ENCODE measurements at places on chromosomes 11 and 22.

- no peak for DNase-seq
Observed at GRCh38 chr11:109285465-109285864, 136.5 kb upstream of the C11orf87 start.

- no peak for DNase-seq
Observed at GRCh38 chr11:68044898-68045351, 6.1 kb downstream of the TCIRG1 start.

- DNase-seq: no peak
Observed at GRCh38 chr22:20604092-20604747, 96.8 kb downstream of the MED15 start.

DNA sequence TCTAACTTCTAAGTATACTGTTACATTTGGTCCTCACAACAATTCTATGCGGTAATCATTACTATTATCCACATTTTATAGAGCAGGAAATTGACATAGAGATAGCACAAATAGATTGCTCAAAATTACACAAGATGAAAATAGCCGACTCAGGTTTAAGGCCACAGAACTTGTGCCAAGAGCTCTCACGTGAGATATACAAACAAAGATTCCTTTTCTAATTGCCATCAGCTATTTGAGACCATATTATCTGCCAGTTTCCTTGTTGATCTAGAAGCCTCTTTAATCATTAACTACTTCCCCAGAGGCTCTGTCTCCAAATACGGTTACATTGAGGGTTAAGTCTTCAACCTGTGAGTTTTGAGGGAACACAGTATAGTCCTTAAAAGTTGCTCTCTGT is 61.0 kb upstream of the GLYATL1B start:
- DNase-seq: no peak

GRCh38 chr11:102546427-102546826 is 15.9 kb upstream of the MMP7 start:
- no peak for DNase-seq

DNA sequence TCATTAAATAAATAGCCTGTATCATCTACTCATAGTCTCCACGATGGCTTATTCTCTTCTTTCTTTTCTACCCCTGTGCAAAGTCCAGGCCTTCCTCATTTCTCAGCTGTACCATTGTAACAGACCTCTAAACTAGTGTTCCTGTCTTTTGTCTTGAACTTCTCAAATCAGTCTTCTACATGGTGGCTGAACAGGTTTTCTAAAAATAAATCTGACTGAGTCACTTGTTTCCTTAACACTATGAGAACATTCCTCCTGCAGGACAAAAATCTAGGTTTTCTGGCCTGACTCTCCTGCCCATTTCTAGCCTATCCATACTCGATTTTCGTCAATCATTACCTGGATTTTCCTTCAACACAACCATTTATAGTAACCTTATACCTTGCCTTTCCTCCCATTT is 1080.8 kb upstream of the TENM4 start:
- no peak for DNase-seq

DNA sequence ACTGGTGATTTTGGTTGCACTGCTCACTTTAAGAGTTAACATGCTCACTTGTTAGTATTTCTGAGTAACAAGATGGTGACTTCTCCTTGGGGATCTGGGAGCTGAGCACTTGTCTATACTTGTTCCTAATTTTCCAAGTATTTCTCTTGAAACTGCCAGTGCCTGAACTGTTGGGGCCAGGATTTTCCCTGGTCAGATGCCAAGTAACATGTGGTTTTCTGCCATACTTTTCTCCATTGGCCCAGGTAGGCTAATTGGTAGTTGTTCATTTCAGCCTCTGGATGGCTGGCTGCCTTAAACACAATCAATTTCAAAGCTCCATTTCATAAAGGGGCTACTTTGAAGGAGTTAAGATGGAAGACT is 35.0 kb downstream of the RNF141 start:
- no peak for DNase-seq

GRCh38 chr11:102926517-102926916 is 29.0 kb downstream of the MMP13 start:
- no peak for DNase-seq

GRCh38 chr11:65503368-65503948 is 4.6 kb downstream of the MALAT1 start:
- no peak for DNase-seq

Measured in HAP-1 (cell line).